ENCODE measurements at places on chromosomes 13 and 19.

GRCh38 chr13:47076500-47076899 is 179.6 kb upstream of the HTR2A start:
- DNase-seq = no peak

GRCh38 chr13:33322543-33322809 is 36.9 kb upstream of the STARD13 start:
- no peak for DNase-seq

DNA sequence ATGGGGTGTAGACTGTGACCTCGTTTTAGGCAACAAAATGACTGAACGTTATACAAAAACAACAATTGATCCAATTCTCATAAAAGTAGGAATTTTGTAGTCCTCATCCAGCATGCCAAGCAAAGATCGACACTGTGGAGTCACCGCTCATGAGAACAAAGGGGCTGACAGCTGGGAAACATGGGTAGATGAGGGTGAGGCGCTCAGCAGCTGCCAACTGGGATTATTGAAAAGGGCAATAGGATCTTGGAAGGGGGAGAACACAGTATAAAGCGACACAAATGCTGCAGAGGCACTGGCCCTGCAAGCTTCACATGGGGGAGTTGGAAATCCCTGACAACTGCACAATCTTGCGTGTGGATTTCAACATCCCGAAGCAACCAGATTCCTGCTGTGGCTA is 5.4 kb upstream of the ZNF765 start:
- DNase-seq = no peak

DNA sequence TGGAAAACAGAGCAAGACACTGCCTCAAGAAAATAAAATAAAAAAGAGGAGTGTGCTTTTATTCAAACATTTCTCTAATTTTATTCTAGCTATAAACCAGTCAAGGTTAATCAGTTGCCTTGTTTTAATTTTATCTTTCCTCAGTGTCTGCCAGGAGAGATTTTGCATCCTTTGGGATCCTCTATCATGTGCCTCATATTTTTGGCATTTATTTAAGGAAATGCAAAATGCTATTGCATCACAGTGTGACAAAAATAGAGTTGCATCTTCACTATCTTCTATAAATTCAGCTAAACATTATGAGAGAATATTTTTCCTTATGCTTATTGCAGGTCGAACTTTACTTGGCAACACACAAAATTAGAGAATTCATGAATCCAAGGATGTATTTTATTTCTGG is 639.0 kb upstream of the KLF12 start:
- no peak for DNase-seq

DNA sequence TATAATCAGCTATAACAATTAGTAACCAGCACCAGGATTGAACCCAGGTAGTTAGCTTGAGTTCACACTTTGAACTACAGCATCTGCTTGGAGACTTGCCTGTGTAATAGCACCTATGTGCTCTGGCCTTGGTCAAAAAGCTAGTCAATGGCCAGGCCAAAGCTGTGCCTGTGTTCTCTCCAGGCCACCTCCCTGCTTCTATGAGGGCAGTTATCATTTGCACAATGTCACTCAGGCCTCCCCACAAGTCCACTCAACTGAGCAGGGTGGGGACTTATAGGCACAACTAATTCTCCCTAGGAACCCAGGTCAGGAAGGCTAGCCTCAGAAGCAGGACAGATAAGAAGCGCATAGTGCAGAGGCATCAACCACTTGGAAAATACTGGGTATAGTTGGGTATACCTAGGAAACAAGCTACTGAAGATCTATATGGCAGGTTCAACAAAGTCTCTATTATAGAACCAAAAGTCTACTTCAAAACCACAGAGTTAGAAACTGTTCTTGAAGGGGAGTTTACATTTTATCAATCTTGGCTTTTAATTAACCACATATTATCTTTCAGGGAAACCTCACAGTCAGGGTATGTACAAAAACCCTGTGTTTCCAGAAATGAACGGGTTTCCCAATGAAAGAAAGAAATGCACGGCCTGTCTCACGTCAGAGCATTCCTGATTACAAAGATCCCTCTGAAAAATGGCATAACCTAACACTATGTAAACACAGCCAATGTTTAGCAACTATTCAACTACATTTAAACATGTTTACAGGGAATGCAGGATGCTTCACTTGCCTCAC is 140.9 kb downstream of the ABCC4 start:
- no peak for DNase-seq

- DNase-seq = peak; percentile 54
These were observed 83.9 kb downstream of the LRRC63 start for GRCh38 chr13:46295491-46296114.

- no peak for DNase-seq
These were observed 451.7 kb downstream of the EFNB2 start for GRCh38 chr13:106083620-106084350.

DNA sequence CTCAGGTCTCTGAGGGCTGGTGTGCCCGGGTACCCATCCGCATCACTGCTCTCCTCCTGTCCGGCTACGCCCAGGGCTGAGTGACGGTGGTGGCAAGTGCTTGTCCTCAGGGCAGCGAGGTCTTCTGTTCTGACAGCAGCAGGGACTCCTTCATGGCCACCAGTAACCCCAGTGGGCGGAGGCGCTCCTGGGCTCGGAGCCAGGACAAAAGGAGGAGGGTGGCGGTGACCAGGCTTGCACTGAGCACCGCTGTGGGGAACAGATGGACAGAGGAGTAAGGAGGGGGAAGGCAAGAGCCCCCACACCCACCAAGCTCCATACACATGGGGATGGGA is 5.8 kb downstream of the CD320 start:
- DNase-seq = no peak

- no peak for DNase-seq
These were observed 1320.2 kb upstream of the PCDH9 start for GRCh38 chr13:68550330-68550729.

GRCh38 chr19:18063463-18063862 is 23.3 kb downstream of the IL12RB1 start:
- no peak for DNase-seq

GRCh38 chr19:50906217-50906616 is 5.0 kb downstream of the KLK4 start:
- no peak for DNase-seq

DNA sequence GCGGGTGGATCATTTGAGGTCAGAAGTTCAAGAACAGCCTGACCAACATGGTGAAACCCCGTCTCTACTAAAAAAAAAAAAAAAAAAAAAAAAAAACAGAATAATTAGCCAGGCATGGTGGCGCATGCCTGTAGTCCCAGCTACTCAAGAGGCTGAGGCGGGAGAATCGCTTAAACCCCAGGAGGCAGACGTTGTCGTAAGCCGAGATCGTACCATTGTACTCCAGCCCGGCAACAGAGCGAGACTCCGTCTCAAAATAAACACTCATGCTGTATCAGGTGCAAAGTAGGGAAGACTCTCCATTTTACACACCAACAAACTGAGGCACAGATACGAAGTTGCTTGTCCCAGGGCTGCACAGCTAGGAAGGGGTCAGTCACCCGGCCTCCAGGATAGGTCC is 15.6 kb downstream of the TLE6 start:
- no peak for DNase-seq

DNA sequence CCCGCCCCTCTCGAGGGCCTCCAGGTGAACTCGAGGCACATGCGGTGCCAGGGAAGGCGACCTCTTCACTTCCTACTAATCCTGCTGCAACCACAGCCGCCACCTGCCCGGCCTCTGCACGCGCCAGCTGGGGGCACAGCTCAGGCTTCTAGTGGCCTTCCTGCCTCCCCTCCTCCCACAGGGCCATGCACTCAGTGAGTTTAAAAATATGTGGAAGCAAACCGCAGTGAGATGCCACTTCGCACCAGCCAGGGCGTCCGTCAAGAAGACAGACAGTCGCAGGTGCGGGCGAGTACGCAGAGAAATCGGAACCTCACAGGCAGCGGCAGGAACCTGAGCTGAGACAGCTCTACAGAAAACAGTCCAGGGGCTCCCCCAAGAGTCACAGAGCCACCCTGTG is 10.4 kb downstream of the LMNB2 start:
- no peak for DNase-seq

GRCh38 chr19:47742634-47743033 is 2.7 kb upstream of the NOP53 start:
- DNase-seq = no peak

DNA sequence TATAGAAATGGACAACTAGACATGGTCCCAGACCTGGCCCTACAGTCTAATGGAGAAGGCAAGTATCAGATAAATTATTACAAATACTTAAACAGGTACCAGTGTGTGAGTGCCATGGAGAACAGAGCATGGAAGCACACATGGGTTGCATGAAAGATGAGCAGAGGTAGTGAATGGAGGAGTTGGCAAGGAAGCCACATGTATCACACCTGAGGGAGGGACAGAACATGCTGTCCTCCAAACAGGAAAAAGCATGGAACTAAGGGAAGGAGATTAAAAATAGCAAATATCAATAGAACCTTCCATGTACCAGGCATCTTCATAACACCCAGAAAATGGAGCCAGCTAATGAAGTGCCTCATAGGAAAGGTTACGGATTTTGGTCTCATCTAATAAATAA is 85.9 kb downstream of the SACS start:
- DNase-seq = no peak

DNA sequence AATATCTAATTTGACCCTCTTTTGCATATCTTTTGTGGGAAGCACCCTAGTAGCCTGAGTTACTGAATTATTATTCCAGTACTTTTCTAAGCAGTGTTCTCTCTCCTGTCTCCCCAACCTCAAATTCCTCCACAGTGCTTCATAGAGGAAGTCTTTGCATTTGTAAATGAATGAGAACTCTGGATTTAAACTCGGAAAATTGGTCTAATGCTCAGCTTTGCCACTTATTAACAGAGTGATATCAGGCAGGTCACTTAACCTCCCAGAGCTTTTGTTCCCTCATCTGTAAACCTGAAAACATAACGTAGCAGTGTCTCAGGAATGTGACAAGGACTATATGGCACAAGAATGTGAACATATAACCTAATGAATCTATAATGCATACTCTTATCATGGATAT is 26.2 kb downstream of the FREM2 start:
- no peak for DNase-seq

GRCh38 chr19:41597600-41598041 is 21.7 kb downstream of the CEACAM21 start:
- DNase-seq = peak; percentile 39

GRCh38 chr19:28242317-28242927 is 970.5 kb downstream of the UQCRFS1 start:
- no peak for DNase-seq

DNA sequence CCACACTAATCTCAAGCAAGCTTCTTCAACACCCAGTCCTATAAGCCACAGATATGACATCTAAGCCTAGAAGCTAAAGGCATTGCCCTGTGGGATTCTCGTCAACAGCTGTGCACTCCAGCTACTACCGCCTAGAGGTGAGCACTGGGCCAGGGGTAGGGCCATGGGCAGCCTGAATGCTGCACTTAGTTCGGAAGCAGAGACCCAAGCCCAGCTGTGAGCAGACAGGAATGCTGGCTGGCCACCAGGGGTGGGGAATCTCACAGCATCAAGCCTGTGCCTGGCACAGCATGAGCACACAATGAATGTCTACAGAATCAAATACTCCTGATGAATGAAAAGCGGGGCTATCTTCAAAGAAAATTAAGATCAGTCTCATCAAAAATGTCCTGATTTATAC is 167.5 kb upstream of the UBL3 start:
- no peak for DNase-seq

- peak; percentile 39 for DNase-seq
These were observed 12.0 kb downstream of the WDR88 start for GRCh38 chr19:33143897-33144405.

- no peak for DNase-seq
These were observed 84.6 kb downstream of the NALCN start for GRCh38 chr13:101331731-101332130.

- no peak for DNase-seq
These were observed 32.0 kb upstream of the TUBGCP3 start for GRCh38 chr13:112619730-112620631.

GRCh38 chr13:111623208-111623607 is 302.8 kb downstream of the TEX29 start:
- DNase-seq = no peak

DNA sequence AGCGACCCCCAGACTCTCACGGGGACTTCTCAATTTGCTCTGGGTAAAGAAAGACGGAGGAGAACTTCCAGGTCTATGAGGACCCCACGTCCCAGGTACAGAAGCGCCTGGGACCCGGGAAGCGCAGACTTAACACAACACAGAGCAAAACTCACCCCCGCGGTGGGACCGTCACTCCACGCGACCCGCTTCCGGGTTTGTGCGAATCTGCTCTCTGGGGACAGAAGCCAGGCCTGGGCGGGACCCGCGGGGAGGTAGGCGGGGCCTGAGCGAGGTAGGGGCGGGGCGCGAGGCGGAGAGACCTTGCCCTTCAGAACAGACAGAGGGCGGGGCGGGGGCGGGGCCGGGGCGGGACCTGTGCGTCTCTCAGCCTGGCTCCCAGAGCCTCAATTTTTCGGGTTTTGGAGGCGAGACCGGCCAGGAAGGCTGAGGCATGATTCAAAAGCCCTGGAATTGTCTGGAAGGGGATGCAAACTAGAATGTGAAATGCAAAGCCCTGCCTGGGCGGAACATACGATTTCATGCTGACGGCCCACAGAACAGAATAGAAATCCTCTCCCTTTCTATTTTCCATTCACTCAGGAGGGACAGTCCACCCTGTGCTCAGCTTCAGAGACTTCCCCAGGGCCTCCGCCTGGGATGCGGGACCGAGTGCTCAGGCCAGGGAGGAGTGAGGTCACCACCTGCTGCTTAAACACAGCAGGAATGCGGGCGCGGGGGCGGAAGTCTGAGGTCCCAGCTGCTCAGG is 19.3 kb upstream of the ZNF888 start:
- peak; percentile 95 for DNase-seq

DNA sequence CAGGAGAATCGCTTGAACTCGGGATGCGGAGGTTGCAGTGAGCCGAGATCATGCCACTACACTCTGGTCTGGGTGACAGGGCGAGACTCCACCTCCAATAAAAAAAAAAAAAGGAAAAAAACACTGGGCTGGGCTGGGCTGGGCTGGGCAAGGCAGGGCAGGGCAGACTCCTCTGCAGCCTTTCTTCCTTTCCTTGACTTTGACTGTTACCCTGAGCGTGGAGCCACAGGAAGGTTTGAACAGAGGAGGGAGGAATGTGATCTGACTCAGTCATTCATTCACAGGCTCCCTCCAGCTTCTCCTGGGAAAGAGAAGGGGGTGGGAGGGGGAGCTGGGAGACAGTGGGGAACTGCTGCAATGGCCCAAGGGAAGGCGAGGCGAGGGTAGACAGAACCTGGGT is 2.7 kb upstream of the ACTN4 start:
- DNase-seq = no peak

- DNase-seq = no peak
These were observed 23.6 kb downstream of the CEACAM8 start for GRCh38 chr19:42571116-42571515.

GRCh38 chr13:111475488-111475887 is 155.0 kb downstream of the TEX29 start:
- no peak for DNase-seq

All from activated effector memory CD4-positive, alpha-beta T cell treated with Interleukin-2 at 50 U/mL for 16 hours (primary cell).